ENCODE measurements at places on chromosomes 1 and 21. TPM values are rescaled to one million over a fixed set of nuclear protein-coding genes. Genes with fewer than 3 reads are reported as not detected.

The ZNF669 gene
- 10.0 TPM for total RNA-seq

The SOX13 gene
- total RNA-seq, result 11.6 TPM

The LRRC41 gene
- total RNA-seq, result 106 TPM

The TAF1A gene
- 7.1 TPM for total RNA-seq

The HES2 gene
- not detected for total RNA-seq

The SLAMF9 gene
- total RNA-seq, result not detected

The INSRR gene
- total RNA-seq, result not detected

The LRRC71 gene
- not detected for total RNA-seq

DNA sequence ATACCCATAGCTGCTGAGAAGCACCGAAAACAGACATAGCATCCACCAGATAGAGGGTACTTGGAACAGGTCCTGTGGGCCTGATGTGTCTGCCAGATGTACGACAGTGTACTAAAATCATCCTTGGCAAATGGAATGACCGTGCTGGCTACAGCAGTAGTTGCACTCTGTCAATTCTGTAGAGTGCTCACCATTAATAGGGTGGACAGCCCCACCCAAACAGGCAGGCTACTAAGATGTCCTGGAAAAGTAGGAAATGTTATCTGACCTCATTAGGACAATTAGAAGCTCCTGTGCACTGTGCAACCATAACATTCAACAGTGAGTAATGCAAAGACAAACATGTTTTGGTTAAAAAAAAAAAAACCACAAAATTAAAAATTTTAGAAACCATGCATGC, 106.2 kb downstream of the PTPN14 start:
- peak; percentile 49 for DNase-seq

GRCh38 chr1:200107004-200107470, 79.5 kb downstream of the NR5A2 start:
- no peak for DNase-seq

- no peak for DNase-seq
Measured at GRCh38 chr1:108916788-108917187, 40.0 kb downstream of the GPSM2 start.

GRCh38 chr1:239771550-239771949, 320.1 kb upstream of the FMN2 start:
- DNase-seq, result no peak

GRCh38 chr1:199720496-199720895, 307.0 kb upstream of the NR5A2 start:
- DNase-seq, result no peak

DNA sequence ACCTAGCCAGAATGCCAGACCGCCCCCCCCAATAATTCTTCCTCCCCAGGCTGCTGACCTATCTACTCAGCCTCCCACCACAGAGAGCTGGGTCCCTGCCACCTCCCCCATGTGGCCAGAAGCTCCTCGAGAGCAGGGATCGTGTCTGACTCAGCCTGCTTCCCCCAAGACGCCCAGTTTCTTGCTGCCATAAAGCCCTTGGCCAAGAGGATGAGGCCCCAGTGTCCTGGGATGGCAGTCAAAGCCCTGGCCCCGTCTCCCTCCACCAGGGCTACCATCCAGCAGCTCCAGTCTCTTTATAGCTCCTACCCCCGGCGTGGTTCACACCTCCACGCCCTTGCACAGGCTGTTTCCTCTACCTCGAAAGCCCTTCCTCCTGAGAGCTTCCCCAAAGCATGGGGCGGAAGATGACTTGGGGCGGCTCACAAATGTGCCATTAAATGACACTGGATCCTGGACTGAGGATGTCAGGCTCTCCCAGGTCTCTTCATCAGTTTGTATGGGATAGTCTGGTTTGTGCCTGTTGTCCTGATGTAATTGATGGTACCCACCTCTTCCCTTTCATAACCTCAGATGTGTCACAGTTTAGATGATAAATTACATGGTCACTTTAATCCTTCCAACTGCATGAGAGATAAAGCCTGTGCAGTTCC, 13.2 kb downstream of the ADGRB2 start:
- peak; percentile 45 for DNase-seq

DNA sequence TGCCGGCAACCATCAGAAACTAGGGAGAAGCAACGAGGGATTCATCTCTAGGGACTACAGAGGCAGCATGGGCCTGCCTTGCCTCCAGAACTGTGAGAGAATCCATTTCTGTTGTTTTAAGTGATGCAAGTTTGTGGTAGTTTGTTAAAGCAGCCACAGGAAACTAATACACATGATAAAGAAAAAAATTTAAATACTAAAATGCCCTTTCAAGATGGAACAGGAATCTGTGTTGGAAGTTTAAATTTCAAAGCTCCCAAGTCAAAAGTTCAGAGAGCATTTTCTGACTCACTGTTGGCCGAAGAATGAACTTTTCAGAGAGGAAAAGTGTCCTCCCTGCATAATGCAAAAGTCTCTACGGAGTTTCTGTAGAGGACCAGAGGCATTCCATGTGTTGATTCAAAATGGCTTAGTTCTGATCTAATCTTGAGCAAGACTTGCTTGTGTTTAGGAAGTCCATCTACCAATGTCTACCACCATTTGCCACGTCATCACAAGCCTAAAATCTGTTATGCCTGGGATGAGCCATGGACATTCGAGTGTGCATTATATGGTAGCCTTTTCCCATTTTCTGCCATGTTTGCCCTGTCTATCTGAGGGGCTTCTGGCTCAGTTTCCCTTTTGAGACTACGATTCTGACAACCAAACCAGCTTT, 22.4 kb upstream of the ARHGAP29 start:
- DNase-seq, result no peak

DNA sequence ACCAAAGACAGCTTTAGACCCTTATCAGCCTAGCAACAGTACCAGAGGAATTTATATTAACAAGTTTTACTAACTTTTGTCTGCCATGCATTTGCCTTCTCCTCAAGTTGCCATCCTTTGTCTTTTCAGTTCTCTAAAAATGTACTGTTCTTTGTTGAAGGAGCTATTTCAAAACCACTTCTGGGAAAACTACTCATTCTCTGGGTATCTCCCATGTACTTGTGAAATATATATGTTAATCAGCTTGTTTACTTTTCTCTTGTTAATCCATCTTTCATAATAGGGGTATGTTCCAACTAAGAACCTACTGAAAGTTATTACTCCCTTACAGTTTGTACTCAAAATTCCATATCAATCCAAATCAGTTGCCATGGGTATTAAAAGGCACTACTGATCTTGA, 16.3 kb downstream of the DPYD start:
- DNase-seq, result peak; percentile 61

GRCh38 chr1:155188268-155188667, 14.6 kb downstream of the TRIM46 start:
- no peak for DNase-seq

- DNase-seq, result no peak
Measured at GRCh38 chr1:218659911-218660677, 315.0 kb downstream of the TGFB2 start.

- DNase-seq, result no peak
Measured at GRCh38 chr1:155932081-155932480, 2.1 kb downstream of the KHDC4 start.

Measured in fibroblast of villous mesenchyme (primary cell).